Naive B cell (primary cell): ENCODE measurements at places on chromosomes 4 and X. TPM values are rescaled to one million over a fixed set of nuclear protein-coding genes. Genes with fewer than 3 reads are reported as not detected.

GLRA2 gene
- not detected for polyA plus RNA-seq

PWWP3B gene
- not detected for polyA plus RNA-seq

NUDT11 gene
- polyA plus RNA-seq: 0.27 TPM

VEGFC gene
- 0.30 TPM for polyA plus RNA-seq

HELT gene
- polyA plus RNA-seq: not detected

OTUD6A gene
- not detected for polyA plus RNA-seq

PIR gene
- not detected for polyA plus RNA-seq

DNA sequence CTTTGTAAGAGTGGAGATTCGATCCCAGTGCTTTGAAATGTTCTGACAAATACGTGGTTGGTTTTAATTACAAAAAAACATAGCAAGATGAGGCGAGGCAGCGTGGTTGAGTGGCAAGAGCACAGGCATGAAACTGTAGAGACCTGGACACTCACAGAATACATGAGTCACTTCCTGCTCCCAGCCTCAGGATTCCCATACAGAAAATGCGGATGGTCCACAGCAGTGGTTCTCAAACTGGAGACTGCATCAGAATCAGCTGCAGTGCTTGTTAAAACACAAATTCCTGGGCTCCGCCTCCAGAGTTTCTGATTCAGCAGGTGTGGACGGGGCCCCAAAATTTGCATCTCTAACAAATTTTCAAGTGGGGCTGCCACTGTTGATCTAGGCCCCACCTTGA lies 10.1 kb downstream of the OTOP1 start:
- H3K4me3 ChIP-seq: no peak overlapping the region
- H3K36me3 ChIP-seq: no peaks in the 10 kb centered on the region
- H3K27me3 ChIP-seq: peaks cover 32% of the 10 kb centered on the region
- H3K27ac ChIP-seq: no peak overlapping the region
- DNase-seq: no peak

DNA sequence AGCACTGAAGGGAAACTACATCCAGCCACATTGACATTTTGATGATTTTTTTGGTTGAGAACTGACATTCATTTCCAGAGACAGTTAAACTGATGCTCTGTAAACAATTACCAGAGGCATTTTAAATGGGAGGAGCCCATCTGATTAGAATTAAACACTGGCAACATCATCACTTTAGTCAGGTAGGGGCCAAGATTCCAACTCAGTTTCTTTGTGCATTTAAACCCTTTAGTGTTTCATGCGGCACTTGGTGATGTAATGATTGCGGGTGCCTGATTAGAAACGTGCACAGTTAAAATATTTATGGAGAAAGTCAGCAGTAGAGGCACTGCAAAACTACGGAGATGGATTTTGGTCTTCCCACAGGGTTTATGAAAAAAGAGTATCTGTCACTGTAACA lies 16.1 kb downstream of the TNIP3 start:
- no peak overlapping the region for H3K4me3 ChIP-seq
- H3K27me3 ChIP-seq: no peaks in the 10 kb centered on the region
- no peak for DNase-seq
- no peaks in the 10 kb centered on the region for H3K4me1 ChIP-seq

DNA sequence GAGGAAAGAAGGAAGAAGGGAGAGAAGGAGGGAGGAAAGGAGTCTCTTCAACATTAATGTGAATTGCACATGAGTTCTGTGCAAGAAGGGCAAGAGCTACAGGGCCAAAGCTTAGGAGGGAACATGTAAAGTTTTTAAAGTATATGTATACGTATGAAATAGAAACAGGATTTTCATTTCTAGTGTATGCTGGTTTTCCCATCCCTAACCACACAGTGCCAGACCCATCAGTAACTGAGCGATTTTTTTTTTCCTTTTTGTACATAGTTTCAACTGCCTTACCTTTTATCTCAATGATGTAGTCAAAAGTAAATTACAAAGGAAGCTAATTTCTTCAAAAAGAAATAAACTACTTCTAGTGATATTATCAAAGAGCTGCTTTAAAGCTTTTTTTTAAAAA lies 157.6 kb downstream of the SH3KBP1 start:
- H3K36me3 ChIP-seq: no peaks in the 10 kb centered on the region
- no peak overlapping the region for H3K27ac ChIP-seq
- H3K27me3 ChIP-seq: no peaks in the 10 kb centered on the region

DNA sequence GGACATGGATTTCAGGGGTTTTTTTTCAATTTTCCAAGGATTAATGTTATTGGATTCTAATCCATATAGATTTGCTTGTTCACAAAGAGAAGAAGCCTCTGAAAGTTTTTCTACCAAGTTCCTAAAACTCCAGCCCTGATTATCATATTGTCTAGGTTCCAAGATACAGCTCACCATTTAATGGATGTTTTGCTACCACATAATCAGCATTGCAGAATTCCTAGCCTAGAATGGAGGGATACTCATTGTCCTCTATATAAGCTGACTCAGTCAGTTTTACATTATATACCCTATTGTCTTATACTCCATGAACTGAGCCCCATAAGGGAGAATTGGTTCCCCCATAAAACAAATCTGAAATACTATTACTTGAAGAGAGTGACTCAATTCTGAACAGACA lies 664.7 kb upstream of the FAM241A start:
- DNase-seq: no peak
- no peaks in the 10 kb centered on the region for H3K36me3 ChIP-seq
- H3K4me1 ChIP-seq: no peaks in the 10 kb centered on the region
- H3K27ac ChIP-seq: no peak overlapping the region
- no peak overlapping the region for H3K4me3 ChIP-seq
- H3K27me3 ChIP-seq: no peaks in the 10 kb centered on the region

DNA sequence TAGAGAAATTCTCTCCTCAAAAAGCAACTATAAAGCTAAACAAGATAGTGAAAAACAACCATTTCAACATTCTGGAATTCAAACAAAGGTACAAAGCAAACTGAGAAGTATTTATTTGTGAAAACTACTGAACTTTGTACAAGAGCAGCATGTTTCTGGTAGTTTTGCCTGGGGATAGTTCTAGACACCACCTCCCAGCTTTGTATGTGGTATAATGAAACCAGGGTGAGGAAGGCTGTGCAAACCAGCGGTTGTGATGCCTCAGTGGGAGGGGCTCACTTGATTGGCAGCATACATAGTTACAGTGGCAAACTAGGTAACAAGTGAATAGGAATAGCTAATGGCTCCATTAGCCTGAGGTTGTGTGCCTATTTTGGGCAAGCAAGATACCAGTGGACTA lies 18.6 kb upstream of the FRMD7 start:
- H3K27me3 ChIP-seq: peaks cover 24% of the 10 kb centered on the region
- no peaks in the 10 kb centered on the region for H3K36me3 ChIP-seq

GRCh38 chr4:155659176-155659575 lies 7.5 kb upstream of the GUCY1A1 start:
- H3K4me3 ChIP-seq: no peak overlapping the region
- no peak for DNase-seq
- H3K27ac ChIP-seq: no peak overlapping the region
- no peaks in the 10 kb centered on the region for H3K4me1 ChIP-seq

DNA sequence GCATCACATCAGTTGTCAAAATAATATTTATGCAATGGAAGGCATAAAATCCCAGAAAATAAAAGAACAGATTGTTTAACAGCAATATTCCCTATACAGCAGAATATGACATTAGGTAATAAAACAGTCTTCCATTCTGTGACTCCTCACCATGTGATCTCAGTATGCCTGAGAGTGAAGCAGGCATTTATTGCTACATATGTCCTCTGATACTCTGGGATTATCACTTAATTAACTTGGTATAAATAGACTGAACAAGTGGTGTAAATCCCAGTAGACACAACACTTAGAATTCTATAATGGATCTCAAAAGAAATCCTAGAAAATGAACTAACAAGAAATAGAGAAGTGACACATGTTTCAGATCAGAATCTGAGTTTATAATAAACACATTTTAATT lies 841.3 kb downstream of the PDHA2 start:
- no peak overlapping the region for H3K27ac ChIP-seq
- no peak for DNase-seq
- no peaks in the 10 kb centered on the region for H3K36me3 ChIP-seq
- H3K4me1 ChIP-seq: no peaks in the 10 kb centered on the region

- H3K36me3 ChIP-seq: no peaks in the 10 kb centered on the region
- no peak overlapping the region for H3K4me3 ChIP-seq
- H3K27me3 ChIP-seq: no peaks in the 10 kb centered on the region
- H3K4me1 ChIP-seq: no peaks in the 10 kb centered on the region
- H3K27ac ChIP-seq: no peak overlapping the region
These were observed 9.5 kb downstream of the HPGDS start for GRCh38 chr4:94332983-94333590.

DNA sequence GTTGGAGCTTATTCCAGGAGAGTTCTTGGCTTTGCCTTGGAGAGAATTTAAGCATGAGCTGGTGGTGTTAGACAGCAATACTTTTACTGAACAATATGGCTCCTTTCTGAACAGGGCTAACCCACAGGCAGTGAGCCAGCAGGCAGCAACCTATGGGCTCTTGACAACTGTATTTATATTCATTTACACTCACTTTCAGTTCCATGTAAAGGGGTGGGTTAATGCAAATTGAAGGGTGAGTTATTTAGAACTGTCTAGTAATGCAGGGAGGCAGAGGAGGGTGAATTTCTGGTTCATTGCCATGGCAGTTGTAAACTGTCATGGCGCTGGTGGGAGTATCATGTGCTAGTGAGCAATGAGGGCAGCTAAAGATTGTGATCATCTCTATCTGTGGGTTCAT lies 15.7 kb downstream of the FOXR2 start:
- DNase-seq: no peak
- no peak overlapping the region for H3K27ac ChIP-seq
- no peaks in the 10 kb centered on the region for H3K4me1 ChIP-seq
- no peaks in the 10 kb centered on the region for H3K36me3 ChIP-seq
- H3K4me3 ChIP-seq: no peak overlapping the region

DNA sequence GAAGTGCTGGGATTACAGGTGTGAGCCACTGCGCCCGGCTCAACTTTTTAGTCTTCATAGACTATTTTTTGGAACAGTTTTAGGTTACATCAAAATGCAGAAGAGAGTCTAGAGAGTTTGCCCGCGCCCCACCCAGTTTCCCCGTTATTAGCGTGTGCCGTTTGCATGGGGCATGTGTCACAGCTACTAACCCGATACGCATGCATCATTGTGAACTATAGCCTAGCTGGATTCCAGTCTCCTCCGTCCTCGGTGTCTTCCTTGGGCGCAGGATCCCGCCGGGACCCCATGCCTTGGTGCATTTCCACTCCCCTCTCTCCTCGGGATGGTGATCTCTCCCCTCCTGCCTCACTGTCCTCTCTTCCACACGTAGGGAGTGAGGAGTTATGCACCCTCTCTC lies 85.5 kb upstream of the ADRA2C start:
- no peak overlapping the region for H3K4me3 ChIP-seq
- H3K27ac ChIP-seq: no peak overlapping the region
- H3K4me1 ChIP-seq: no peaks in the 10 kb centered on the region

GRCh38 chr4:2175990-2176698 lies 65.8 kb downstream of the HAUS3 start:
- H3K27ac ChIP-seq: no peak overlapping the region
- no peaks in the 10 kb centered on the region for H3K36me3 ChIP-seq
- H3K4me1 ChIP-seq: no peaks in the 10 kb centered on the region
- no peak overlapping the region for H3K4me3 ChIP-seq
- no peaks in the 10 kb centered on the region for H3K27me3 ChIP-seq
- no peak for DNase-seq

DNA sequence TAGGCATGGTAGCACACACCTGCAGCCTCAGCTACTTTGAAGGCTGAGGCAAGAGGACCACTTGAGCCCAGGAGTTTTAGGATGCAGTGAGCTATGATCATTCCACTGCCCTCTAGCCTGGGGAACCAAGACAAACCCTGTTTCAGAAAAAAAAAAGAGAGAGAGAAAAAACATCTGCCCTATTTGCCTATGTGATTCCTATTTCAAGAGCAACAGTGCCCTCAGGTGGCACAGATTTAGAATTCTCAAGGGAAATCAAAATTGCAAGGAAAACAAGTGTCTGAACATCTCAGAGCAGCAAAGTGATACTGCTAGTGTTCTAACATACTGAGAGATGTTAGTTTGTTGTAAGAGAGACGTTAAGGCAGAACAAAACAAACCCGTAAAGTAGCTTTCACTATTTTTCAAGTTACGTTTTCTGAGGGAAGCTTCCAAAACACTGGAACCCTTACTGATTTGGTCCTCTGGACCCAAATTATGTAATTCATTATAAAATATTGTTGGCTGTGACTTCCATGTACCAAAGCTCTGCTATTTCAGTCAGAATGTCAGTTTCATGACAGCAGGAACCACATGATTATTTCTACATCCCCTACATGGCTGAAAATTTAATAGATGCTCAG lies 7.9 kb downstream of the BDH2 start:
- no peak overlapping the region for H3K27ac ChIP-seq
- peak; percentile 68 for DNase-seq
- H3K4me3 ChIP-seq: no peak overlapping the region
- H3K4me1 ChIP-seq: peaks cover 5% of the 10 kb centered on the region
- H3K27me3 ChIP-seq: no peaks in the 10 kb centered on the region
- peaks cover 28% of the 10 kb centered on the region for H3K36me3 ChIP-seq

GRCh38 chrX:40152741-40153344 lies 55.1 kb upstream of the BCOR start:
- no peaks in the 10 kb centered on the region for H3K27me3 ChIP-seq
- peaks cover 47% of the 10 kb centered on the region for H3K4me1 ChIP-seq
- H3K27ac ChIP-seq: peak overlapping the region; percentile 89
- H3K36me3 ChIP-seq: no peaks in the 10 kb centered on the region
- DNase-seq: no peak
- peak overlapping the region; percentile 93 for H3K4me3 ChIP-seq

DNA sequence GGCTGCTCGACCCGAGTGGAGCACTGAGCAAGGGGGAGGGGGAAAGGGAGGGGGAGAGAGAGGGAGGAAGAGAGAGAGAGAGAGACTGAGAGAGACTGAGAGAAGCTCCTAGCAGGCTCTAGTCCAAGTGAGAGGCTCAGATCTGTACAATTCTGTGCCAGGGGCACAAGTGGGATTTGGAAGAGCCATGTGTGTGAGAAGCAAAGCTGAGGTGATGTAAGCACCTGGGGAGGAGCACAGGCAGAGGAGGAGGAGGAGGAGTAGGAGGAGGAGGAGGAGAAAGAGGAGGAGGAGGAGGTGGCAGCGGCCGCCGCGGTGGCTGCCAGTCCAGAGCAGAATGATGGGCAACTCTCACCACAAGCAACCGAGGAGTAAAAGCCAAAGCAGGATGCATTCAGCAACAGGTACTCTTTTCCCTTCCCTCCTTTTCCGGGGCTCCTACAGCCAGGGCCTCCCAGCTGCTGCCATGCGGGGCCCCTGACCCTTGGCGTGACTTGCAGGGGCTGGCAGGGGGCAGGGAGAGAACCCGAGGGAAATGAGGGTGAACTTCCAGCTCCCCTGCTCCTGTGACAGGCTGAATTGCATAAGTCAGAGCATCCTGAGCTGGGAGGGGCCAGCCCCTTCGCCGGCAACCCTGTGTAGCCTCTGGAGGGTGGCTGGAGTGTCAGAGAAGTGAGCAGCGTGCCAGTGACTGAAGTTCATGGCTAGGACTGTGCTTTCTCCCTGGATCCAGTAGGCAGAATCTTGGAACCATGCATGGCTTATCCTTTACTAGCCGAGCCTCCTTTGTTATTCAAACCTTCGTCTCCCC lies 62.2 kb downstream of the RTL5 start:
- H3K27me3 ChIP-seq: peaks cover 25% of the 10 kb centered on the region
- peaks cover 2% of the 10 kb centered on the region for H3K4me1 ChIP-seq
- no peak for DNase-seq
- H3K36me3 ChIP-seq: no peaks in the 10 kb centered on the region
- H3K27ac ChIP-seq: no peak overlapping the region

GRCh38 chr4:128718768-128719167 lies 90.7 kb upstream of the JADE1 start:
- H3K36me3 ChIP-seq: no peaks in the 10 kb centered on the region
- no peak overlapping the region for H3K4me3 ChIP-seq
- no peak overlapping the region for H3K27ac ChIP-seq
- H3K4me1 ChIP-seq: no peaks in the 10 kb centered on the region
- peaks cover 10% of the 10 kb centered on the region for H3K27me3 ChIP-seq
- DNase-seq: no peak
